ENCODE measurements at places on chromosomes 6 and 20.

DNA sequence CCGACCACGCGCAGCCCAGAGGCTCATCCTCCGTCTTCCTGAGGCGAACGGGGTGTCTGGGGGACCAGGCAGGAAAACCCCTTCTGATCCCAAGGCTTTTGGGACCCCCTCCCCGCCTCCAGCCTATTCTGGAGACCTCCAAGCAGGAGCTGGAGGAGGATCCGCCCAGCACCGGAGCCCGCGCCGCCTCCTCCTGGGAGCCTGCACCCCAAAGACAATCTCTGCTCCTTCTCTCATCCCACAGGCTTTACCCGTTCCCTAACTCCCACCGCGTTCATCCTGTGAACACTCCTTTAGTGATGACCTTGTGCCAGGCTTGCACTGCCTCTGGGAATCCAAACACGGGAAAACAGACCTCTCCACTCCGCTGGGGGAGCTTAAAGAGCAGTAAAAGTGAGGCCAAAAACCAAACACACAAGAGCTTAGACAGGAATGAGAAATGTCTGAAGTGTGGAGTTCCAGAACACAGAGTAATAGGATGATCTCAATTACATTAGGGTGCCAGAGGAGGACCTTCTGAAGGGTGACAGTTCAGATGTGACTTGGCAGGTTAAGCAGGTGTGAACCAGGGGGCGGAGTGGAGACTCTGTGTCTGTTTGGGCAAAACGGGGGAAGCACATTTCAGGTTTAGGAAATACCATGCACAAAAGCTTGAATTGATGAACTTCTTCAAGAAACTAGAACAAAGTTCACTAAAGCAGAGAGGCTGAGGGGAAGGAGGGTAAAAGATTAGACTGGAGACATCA, 7.6 kb downstream of the HLA-DRB5 start:
- no peak for DNase-seq

DNA sequence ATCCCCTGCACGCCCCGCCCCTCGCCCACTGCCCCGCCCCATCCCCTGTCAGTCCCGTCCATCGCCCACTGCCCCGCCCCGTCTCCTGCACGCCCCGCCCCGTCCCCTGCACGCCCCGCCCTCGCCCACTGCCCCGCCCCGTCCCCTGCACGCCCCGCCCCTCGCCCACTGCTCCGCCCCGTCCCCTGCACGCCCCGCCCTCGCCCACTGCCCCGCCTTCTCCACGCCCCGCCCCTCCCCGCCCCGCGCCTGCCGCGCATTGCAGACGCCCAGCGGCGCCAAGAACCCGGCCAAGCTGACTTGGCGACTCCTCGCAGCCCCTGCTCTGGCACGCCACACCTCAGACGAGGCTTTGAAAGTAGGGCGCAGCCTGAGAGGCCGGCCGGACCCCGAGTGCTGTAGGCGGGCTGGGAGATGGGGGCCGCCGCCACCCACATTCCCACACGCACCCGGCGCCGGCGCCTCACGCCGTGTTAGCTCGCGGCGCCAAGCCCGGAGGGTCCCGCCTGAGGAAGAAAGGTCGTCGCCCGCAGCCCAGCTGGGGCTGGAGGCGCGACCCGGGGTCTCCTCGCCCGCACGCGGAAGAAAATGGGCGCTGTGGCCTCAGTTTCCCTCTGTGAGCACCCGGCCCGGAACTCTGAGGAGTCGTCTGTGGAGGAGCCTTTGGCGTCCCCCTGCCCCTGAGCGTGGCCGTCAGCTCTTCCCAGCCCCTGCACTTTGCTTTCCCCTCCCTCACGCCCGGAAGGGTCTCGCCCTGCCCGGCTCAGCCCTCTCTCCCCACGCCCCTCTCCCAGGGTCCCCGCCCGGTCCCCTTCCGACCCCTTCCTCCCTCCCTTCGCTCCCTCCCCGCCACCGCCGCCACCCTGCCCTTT, at the start of gene RAD21L1:
Gene RAD21L1 (plus strand): TSS at position 262 of the 872 bp plus-strand sequence. CDS start 2,410 bp downstream, outside the sequence.
- DNase-seq, result peak; percentile 48

GRCh38 chr6:158713469-158713868, 63.6 kb downstream of the SYTL3 start:
- DNase-seq, result no peak

- no peak for DNase-seq
Measured at GRCh38 chr20:50611128-50611810, 80.1 kb downstream of the RIPOR3 start.

DNA sequence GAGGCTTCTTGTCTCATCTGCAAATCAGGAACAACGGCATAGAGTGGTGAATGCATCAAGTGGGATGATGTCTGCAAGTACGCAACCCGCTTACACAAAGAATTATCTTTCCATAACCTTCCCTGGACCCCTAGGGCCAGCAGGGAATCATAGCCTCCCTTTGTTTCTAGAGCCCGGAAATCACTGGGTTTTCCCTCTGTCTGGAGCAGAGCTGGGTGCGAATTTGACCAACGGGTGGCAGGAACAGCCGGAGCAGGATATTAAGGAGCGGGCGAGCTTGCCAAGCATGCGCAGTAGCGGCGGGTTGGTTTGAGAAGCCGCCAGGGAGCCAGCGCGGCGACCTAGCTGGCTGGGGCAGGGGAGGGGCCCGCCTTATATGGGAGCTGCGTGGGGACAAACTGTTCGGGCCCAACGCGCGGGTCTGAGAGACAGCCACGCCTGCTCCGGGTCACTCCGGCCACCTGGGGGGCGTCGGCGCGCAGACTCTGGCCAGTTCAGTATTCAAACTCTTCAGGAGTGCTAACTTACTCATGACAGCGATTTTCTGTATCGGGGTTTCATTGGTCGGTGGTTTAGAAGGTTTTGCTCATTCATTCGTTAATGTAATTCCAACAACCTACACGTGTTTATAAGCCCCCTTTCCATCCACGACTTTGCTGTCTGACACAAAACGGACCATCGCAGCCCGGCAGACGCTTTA, 1.6 kb upstream of the KIF16B start:
- peak; percentile 83 for DNase-seq

DNA sequence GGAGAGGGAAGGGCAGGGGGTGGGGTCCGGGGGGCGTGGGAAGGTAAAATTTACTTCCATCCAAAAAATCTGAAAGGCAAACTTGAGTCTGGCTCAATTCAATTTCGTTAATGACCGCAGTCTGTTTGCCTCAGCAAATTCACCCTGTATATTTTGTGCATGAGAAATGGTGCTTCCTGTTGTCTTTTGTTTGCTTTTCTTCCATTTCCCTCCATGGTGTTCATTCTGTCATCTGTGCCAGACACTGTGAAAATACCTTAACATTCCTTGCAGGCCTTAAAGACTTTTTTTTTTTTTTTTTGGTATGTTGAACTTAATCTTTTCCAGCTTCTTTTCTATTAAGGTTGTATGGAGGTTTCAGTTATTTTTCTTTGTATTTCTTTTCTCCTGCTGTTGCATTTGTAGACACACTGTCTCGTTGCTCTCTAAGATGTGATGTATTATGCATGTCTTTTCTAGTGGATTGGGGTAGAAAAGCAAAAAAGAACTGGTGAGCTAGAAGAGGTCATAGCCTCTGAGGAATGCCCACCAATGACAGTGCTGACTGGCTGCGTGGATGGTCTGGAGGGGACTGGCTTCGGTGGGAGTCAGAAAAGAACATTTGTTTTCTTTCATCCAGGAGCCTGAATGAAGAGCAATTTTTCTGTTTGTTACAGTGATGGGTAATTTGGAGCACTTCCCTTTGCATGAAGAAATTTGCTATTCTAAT, 585.0 kb upstream of the MAP3K7 start:
- DNase-seq, result no peak

DNA sequence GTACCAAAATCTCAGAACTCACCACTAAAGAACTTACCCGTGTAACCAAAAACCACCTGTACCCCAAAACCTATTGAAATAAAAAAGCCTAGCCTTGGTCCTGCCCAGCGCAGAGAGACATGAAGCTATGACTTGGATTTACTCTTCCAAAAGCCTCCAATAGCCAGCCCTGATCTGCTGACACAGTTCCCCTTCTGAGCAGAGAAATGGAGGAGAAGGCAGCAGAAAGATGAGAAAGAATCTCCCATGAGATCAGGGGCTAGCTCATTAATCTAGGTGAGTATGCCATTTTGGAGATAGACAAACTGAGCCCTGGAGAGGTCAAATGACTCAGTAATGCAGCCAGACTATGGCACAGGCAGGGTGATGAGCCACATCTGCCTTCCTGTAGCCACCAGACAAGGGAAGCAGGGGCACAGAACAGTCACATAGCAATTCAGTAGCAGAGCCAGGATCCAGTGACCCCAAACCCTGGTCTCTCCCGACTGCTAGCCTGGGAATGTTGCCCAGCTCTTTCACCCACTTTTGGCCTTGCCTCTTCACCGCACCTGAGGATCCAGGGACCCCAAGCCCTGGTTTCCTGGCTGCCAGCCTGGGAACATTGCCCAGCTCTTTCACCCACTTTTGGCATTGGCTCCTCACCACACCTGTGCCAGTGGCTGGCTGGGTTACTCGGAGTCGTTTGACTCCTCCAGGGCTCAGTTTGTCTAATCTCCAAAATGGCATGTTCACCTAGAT, 7.2 kb upstream of the SDCBP2 start:
- DNase-seq, result no peak

- DNase-seq, result no peak
Measured at GRCh38 chr6:13072686-13073347, 255.5 kb downstream of the TBC1D7 start.

DNA sequence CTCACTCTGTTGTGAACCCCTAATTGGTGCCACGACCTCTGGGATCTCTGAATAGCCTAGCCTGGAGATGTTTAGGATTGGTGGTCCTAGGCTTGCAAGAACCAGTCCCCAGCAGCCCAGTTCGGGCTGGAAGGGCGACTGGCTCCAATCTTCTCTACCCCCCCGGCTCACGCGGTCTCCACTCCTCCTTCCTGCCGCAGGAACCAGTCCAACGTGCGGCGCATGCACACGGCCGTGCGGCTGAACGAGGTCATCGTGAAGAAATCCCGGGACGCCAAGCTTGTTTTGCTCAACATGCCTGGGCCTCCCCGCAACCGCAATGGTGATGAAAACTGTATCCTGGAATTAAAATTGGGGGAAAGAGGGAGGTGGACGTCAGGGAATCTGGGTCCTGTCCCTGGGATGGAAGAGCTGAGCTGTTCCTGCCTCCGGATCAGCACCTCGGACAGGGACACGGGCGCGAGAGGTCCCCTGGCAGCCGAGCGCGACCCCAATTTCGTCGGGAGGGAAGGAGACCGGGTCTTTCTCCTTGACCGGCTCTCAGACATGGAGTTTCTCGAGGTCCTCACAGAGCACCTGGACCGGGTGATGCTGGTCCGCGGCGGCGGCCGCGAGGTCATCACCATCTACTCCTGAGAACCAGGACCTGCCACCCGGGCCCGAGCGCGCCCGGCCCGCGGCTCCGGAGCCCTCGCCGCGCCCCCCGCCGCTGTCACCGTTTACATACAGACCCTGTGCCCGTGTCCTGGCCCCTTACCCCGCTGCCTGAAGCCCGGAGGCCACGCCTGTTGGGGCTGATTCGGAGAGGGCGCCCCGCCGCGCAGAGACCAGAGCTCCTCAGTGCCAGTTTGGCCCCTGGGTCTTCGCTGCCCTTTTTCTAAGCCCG, 28.2 kb downstream of the SLC12A5 start:
- DNase-seq, result no peak

DNA sequence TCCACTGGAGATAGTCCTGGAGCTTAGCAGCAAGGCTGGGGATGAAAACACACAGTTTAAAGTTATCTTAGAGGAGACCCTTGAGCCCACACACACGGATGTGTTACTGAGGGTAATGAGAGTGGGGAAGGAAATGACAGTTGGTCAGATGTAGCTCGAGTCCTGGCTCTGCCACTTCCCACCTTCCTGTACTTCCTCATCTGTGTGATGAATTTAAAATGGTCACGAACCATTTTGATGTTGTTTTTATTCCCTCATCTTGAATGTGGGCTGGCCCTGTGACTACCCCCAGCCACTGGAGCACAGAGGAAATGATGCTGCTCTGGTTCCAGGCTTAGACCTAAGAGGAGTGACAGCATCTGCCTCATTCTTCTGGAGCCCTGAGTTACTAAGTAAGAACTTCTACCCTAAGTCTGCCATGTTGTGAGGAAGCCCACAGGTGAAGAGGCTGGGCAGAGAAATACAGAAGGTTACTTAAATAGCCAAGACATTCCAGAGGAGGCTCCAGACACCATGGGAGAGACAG, 141.2 kb downstream of the NRN1 start:
- no peak for DNase-seq

DNA sequence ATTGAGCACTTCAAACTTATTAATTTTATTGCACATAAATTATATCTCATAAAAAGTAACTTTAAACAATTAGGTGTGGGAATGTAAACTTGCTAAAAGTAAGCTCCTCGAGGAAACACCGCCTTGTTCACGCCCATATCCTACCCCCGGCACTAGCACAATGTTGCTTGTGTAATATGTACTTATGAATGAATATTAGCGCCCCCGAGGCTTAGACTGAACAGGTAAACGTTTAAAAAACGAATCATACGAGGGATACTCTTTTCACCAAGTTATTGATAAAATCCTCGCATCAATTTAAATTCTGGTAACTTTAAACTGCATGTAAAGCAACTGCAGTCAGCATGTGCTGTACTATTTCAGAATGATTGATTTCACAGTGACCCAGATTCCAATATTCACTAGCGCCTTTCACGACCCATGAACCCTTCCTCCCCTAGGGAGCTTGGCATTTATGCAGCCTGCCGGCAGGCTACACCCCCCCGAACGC, 637 bp downstream of the TFB1M start:
- peak; percentile 67 for DNase-seq

DNA sequence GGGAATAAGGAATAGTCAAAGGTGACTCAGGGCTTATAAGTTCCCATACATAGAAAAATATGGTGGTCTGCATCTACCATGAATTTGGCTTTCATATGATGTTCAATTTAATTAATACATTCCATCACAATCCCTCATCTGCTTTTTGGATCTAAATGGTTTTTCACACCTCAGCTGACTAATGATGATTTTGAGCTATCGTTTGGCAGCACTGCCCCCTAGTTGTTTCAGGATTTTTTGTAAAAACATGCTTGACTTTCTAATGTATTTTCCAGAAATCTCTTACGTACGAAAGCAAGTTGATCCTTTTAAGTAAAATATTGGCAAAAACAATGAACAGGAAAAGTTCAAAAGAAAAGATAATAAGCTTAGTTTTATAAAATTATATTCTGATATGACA, 408.6 kb upstream of the ADGRB3 start:
- no peak for DNase-seq

DNA sequence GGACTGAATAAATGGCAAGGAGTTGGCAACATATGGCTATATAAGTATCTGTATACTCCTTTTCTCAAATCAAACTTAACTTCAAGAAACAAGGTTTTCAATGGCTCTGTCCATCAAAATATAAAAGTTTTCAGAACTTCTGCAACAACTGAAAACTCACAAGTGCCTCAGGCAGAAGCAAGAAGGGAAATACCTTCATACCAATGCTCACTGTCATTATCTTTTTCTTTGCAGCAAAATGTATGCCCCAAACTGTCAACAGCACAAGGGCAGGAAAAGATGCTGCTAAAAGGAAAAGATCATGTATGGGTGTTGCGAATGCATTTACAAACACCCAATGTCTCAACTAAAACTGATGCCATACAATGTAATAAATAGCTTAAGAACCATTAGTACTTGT, 45.9 kb downstream of the PTPRK start:
- DNase-seq, result no peak

DNA sequence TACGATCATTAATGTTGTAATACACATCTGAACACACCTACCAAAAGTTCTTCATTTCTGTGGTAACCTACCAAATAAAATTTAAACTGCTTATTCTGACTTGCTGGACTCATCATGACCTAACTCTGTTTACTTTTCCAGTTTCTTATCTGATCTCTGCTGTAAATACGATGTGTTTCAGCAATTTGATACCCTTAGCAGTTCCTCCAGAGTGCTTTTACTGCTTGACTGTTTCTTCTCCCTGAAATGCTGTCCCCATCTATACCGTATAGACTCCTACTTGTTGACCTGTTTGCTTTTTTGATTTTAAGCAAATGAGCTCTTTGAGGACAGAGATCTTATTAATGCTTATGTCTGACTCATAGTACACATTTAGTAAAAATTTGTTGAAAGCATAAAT, 119.5 kb downstream of the SCAF8 start:
- peak; percentile 77 for DNase-seq
